ENCODE measurements at places on chromosomes 2 and 18.

DNA sequence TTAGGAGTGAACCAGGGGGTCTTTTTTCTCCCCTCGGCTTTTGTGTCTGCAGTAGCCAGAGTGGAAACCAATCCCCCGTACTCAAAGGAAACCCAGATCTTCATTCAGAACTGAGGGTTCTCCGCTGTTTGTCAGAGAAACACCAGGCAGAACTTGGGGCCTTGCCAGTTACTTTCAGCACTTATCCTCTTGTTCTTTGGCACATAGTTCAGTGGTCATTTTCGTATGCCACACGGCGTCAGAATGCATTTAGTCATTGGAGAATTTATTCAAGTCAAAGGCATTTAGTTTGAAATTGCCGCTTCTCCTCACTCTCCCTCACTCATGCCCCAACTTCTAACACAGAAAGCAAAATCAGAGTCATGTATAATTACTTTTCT, 102.9 kb downstream of the CABLES1 start:
- peak; percentile 61 for DNase-seq

DNA sequence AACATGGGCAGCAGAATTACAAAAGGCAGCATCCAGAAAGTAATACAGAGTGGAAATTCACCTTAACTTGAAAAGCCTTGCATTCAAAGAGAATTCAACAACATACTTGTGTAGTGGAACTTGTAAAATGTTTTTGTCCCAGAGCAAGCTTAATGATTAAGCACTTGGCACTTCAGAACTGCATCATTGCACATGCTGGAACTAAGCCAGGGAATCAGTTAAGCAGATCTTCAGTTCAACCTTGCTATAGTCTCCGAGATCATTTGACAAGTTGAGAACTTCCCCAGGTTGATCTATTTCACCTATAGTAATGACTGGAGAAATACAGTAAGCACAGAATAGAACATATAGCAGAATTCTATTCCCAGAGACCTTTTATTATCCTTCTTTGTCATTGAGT, 1337.2 kb upstream of the NXPH2 start:
- DNase-seq: no peak

- no peak for DNase-seq
Observed at GRCh38 chr2:170576296-170576695, 138.8 kb upstream of the SP5 start.

GRCh38 chr2:37698931-37699481, 27.6 kb upstream of the CDC42EP3 start:
- DNase-seq: no peak

DNA sequence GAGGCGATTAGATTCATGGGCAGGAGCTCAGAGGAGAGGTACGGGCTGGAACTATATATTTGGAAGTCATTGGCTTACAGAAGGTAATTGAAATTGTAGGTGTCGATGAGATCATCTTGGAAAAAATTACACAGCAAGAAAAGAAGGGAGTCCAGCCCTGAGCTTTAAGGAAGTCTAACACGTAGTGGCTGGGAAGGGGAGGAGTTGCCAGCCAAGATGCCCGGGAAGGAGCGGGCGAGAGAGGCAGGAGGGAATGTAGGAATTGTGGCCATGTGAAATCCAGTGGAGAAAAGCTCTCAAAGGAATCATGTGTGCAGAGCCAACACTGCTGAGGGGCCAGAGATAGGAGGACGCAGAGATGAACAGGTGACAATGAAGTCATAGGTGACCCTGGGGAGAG, 25.6 kb upstream of the SCYGR1 start:
- no peak for DNase-seq
